ENCODE measurements at places on chromosomes 1 and 21. TPM values are rescaled to one million over a fixed set of nuclear protein-coding genes. Genes with fewer than 3 reads are reported as not detected.

PRRX1 gene
- not detected for total RNA-seq

DNA sequence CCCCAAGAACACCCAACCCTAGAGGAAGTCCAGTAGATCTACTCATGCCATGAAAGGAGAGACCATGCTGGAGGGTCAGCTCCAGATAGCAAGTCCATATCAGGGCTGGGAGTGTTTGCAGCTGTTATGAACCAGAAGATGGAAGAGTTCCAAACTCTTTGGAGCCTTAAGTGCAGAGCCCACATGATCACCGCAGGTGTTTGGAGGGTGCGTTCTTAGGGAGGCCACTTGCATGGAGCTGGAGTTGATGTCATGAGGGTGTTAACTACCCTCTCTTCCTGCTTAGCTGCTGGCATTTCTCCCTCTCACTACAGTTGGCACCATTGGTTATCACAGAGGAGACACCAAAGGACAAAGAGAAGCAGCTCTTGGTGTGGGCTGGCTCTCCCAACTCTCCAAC is 616.9 kb downstream of the AJAP1 start:
- no peaks in the 10 kb centered on the region for H3K4me1 ChIP-seq
- no peak overlapping the region for H3K27ac ChIP-seq
- H3K27me3 ChIP-seq, result no peaks in the 10 kb centered on the region
- no peak overlapping the region for H3K4me3 ChIP-seq
- DNase-seq, result no peak

GRCh38 chr1:106785176-106785575 is 271.3 kb upstream of the PRMT6 start:
- no peaks in the 10 kb centered on the region for H3K36me3 ChIP-seq
- peaks cover 7% of the 10 kb centered on the region for H3K27me3 ChIP-seq
- H3K4me1 ChIP-seq, result no peaks in the 10 kb centered on the region
- no peak overlapping the region for H3K4me3 ChIP-seq
- H3K27ac ChIP-seq, result no peak overlapping the region

- peaks cover 19% of the 10 kb centered on the region for H3K36me3 ChIP-seq
- H3K4me3 ChIP-seq, result no peak overlapping the region
- H3K4me1 ChIP-seq, result peaks cover 22% of the 10 kb centered on the region
- DNase-seq, result no peak
- no peaks in the 10 kb centered on the region for H3K27me3 ChIP-seq
Observed at GRCh38 chr1:35499652-35500176, 57.5 kb downstream of the KIAA0319L start.

DNA sequence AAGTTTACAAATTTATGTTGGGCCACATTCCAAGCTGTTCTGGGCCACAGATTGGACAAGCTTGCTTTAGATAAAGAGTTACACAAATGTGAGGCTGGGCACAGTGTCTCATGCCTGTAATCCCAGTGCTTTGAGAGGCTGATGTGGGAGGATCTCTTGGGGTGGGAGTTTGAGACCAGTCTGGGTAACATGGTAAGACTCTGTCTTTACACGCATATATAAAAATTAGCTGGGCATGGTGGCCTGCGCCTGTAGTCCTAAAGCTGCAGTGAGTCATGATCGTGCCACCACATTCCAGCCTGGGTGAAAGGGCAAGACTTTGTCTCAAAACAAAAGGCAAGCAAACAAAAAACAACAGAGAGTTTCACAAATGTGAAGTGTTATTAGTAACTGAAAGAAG is 5.9 kb upstream of the VCAM1 start:
- peaks cover 36% of the 10 kb centered on the region for H3K4me1 ChIP-seq
- no peaks in the 10 kb centered on the region for H3K36me3 ChIP-seq
- H3K4me3 ChIP-seq, result peak overlapping the region; percentile 78
- peak overlapping the region; percentile 68 for H3K27ac ChIP-seq

- no peak overlapping the region for H3K27ac ChIP-seq
- no peaks in the 10 kb centered on the region for H3K27me3 ChIP-seq
- H3K4me3 ChIP-seq, result no peak overlapping the region
- peaks cover 10% of the 10 kb centered on the region for H3K36me3 ChIP-seq
- peaks cover 58% of the 10 kb centered on the region for H3K4me1 ChIP-seq
- no peak for DNase-seq
Observed at GRCh38 chr1:33259879-33260278, 3.6 kb downstream of the ZNF362 start.
